ENCODE measurements at places on chromosomes 7 and 10.
A peak's percentile ranks its signal among the peaks of the same experiment; 100 is the strongest.

DNA sequence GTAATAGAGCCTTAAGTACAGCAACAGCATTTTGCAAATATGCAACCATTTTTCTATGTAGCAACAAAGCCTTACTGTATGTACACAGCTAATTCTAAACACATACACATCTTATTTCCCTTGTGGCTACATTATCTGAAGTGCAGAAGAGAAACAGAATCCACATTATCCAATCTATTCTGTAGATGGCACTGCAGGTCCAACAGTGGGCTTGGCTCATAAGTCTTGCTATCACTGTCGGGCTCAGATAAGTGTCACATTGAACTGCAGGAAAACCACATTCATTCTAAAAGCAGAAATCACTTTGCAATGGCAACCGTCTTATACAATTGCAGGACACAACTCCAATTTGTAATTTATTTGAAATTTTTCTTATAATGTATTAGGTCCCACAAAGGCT is 109.8 kb upstream of the NOBOX start:
- DNase-seq = peak; percentile 57

- DNase-seq = no peak
Observed at GRCh38 chr7:110591341-110591740, 499.6 kb upstream of the LRRN3 start.

DNA sequence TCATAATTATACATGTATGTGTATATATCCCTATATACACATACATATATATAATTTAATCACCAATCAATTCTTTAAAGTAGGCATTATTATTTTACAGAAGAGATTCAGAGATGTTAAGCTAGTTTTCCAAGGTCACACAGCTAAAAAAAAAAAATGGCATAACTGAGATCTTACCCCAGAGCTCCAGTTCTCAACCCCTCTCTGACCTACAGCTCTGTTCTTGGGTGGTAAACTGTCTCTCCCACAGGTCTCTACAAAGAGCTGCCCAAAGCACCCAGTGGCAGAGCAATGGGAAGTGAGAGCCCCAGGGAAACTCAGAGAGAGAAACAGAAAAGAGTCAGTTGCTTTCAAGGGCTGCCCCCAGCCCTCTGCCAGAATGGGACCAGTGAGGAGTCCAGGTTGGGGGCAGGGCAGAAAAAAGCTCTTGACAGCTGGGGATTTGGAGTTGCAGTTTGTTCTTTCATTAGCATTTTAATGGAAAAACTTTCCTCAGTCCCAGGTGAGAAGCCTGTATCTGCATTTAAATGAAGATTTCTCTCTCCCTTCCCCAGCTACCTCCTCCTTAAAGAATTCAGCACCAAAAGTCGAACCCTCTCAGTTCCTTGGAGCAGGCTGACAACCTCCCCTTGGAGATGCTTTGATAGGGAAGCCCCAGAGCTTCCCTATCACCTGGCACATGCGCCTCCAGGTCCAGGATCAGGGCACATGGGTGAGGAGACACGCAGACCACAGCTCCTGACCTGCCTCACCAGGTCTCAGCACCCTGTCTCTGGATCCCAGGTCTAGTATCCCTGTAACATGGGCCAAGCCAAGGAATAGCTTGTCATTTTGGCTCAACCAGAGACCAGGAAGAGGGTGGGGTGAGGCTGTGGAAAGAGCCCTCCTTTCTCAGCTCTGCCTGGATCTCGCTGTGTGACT is 388.1 kb downstream of the PLXNA4 start:
- DNase-seq = peak; percentile 96

- no peak for DNase-seq
Observed at GRCh38 chr7:47047384-47047783, 534.5 kb downstream of the TNS3 start.

- DNase-seq = no peak
Observed at GRCh38 chr10:59582780-59583179, 126.9 kb downstream of the SLC16A9 start.

DNA sequence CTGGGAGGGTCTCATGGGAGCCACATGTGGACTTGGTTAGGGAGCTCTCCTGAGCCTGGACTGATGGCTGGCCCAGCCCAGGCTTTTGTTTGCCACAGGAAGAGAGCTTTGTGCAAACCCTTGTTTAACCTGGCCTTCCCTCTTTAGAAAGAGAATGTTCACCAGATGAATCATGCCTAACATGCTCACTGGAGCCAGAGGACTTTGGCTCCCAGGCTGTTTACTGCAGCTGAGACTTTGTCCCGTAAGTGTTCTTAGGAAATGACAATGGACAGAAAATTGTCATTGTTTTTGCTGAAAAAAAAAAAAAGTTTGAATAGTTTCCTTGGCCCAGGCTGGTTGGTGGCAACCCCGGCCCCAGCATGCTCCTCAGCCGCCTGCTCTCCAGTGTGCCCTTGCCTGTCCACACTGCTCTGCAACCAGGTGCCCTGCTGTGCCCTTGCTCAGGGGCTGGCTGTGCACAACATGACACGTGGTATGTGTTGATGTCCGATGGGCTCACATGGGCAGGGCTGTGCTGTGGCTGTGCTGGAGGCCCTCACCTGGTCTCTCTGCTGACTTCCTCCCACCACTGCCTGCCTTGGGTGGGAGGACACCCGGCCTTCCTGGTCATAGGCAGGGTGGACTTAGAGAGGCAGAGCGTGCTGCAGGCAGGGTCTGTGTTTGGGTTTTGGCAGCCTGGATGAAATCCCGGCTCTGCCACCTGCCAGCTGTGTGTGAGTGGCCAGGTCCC is 215.3 kb upstream of the ZNF32 start:
- no peak for DNase-seq

DNA sequence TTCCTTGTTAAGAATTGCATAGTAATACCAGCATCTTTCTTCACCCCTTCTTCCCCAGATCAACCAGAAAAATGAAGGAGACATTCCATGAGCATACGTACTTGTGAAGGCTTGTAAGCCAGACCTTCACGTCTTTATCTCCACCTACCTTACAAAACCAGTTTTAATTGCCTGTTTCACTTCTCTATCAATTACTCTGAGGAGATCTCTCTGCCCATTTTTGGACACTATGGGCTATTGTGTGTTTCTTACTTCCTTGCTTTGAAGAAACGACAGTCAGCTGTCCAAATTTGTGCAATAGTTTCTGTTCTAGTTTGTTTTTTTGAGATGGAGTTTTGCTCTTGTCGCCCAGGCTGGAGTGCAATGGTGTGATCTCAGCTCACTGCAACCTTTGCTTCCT is 349.7 kb upstream of the MBL2 start:
- no peak for DNase-seq

GRCh38 chr7:6655636-6656385 is 18.7 kb downstream of the ZNF316 start:
- no peak for DNase-seq

GRCh38 chr10:50619166-50619565 is 4.6 kb downstream of the SGMS1 start:
- peak; percentile 45 for DNase-seq

GRCh38 chr10:43318976-43319960 is 52.2 kb upstream of the FXYD4 start:
- peak; percentile 29 for DNase-seq
